Fibroblast of pulmonary artery (primary cell): ENCODE measurements at places on chromosomes 11 and 22.

GRCh38 chr11:2742201-2742600 lies 42.4 kb upstream of the KCNQ1OT1 start:
- DNase-seq: no peak

- DNase-seq: peak; percentile 66
Observed at GRCh38 chr22:45638834-45639746, 32.5 kb upstream of the ATXN10 start.

DNA sequence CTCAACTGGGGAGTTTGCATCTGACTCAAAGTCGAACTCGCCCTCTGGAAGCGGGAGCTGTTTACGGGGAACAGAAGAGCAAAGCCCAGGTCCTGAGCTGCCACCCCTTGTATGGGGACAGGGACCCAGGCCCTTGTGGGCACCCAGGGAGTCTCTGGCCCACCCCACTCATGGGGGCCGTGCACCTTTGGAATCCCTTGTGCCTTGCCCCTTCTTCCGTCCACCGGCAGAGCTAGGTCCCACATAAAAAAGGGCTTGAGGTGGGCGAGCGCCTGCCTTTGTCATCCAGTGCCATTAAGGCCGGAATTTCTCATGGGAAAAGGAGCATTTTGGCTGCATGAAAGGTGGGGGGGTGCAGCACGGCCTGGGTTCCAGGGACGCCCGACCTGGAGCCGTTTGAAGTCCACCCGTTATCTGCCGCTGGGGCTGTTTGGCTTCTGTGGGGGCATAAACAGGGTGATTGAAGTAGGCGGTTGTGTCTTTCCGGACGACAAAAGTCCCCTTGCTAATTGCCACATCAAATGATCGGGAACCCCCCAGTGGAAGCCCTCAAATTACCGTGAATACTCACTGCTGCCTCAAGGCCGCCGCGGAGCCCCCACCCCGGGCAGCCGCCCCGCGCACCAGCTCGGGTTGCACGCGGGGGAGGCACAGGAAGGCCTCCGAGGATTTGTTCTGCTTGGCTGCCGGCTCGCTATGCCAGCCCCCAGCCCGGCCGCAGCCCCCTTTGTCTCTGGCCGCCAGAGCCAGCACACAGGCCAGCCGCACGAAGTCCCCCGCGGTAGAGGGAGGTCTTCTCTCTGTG lies 49.0 kb upstream of the FGF3 start:
- no peak for DNase-seq

- DNase-seq: no peak
Observed at GRCh38 chr11:69034123-69034867, 14.4 kb upstream of the TPCN2 start.
